ENCODE measurements at places on chromosomes 7 and 10.

GRCh38 chr10:12556039-12556438, 206.7 kb downstream of the CAMK1D start:
- DNase-seq = no peak
- no peaks in the 10 kb centered on the region for H3K27me3 ChIP-seq
- H3K4me3 ChIP-seq = no peak overlapping the region
- H3K27ac ChIP-seq = no peak overlapping the region

GRCh38 chr7:141558544-141559183, 7.5 kb downstream of the AGK start:
- no peaks in the 10 kb centered on the region for H3K27me3 ChIP-seq
- H3K36me3 ChIP-seq = peaks cover 14% of the 10 kb centered on the region
- no peak overlapping the region for H3K4me3 ChIP-seq

- no peak overlapping the region for H3K27ac ChIP-seq
- DNase-seq = no peak
- H3K27me3 ChIP-seq = no peaks in the 10 kb centered on the region
- H3K4me3 ChIP-seq = peak overlapping the region; percentile 69
These were observed 689 bp upstream of the GTPBP4 start for GRCh38 chr10:987620-987869.

DNA sequence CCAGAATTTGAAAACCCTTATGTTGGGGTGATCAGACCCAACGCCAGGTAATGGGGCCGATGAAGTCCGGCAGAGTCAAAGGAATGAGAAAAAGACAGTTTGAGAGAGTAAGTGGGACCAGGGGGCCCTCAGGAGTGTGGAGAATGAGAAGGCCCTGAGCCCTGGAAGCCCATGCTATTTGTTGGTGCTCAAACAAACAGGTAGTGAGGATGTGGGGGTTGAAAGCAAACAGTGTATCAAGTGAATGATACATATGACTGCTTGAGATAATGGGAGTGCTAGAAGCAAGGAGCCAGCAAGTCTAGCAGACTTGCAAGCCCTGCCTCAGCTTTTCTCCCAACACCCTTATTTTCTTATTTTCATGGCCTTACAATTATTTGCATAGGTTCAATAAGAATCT, 11.2 kb upstream of the SEPTIN14 start:
- H3K4me3 ChIP-seq = no peak overlapping the region
- H3K4me1 ChIP-seq = no peaks in the 10 kb centered on the region
- H3K36me3 ChIP-seq = no peaks in the 10 kb centered on the region
- no peak for DNase-seq
- H3K27me3 ChIP-seq = no peaks in the 10 kb centered on the region
- no peak overlapping the region for H3K27ac ChIP-seq

- H3K4me1 ChIP-seq = peaks cover 8% of the 10 kb centered on the region
- peaks cover 10% of the 10 kb centered on the region for H3K27me3 ChIP-seq
- no peak overlapping the region for H3K27ac ChIP-seq
- H3K36me3 ChIP-seq = no peaks in the 10 kb centered on the region
- H3K4me3 ChIP-seq = no peak overlapping the region
These were observed 7.8 kb upstream of the DLX6 start for GRCh38 chr7:96997512-96998032.

GRCh38 chr10:117169480-117169879, 27.8 kb upstream of the KCNK18 start:
- H3K36me3 ChIP-seq = no peaks in the 10 kb centered on the region
- peaks cover 8% of the 10 kb centered on the region for H3K27me3 ChIP-seq
- no peak overlapping the region for H3K4me3 ChIP-seq
- H3K4me1 ChIP-seq = peaks cover 22% of the 10 kb centered on the region
- no peak overlapping the region for H3K27ac ChIP-seq

- H3K36me3 ChIP-seq = no peaks in the 10 kb centered on the region
- no peaks in the 10 kb centered on the region for H3K4me1 ChIP-seq
- no peak overlapping the region for H3K4me3 ChIP-seq
- DNase-seq = no peak
- no peaks in the 10 kb centered on the region for H3K27me3 ChIP-seq
- no peak overlapping the region for H3K27ac ChIP-seq
These were observed 68.5 kb downstream of the TBXAS1 start for GRCh38 chr7:139897422-139898090.

- H3K4me1 ChIP-seq = peaks cover 2% of the 10 kb centered on the region
- no peaks in the 10 kb centered on the region for H3K27me3 ChIP-seq
- no peaks in the 10 kb centered on the region for H3K36me3 ChIP-seq
- DNase-seq = no peak
- no peak overlapping the region for H3K27ac ChIP-seq
- no peak overlapping the region for H3K4me3 ChIP-seq
These were observed 42.8 kb downstream of the MGMT start for GRCh38 chr10:129509835-129510234.

DNA sequence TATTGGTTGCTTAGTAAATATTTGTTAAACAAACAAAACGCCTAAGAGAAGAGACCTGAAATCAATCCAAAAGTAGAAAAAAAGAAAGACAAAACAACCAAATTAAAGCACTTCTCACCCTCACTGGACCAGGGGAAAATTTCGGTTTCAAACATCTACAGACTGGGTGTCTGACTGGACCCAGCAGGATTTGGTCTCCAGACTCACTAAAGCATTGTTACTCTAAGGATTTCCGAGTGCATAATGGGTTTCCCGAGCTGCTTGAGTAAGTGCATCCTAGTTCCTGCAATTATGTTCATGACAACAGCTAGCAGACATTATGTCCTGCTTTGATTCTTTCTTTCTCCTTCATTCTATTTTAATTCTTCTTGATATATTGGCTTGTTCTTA, 51.8 kb upstream of the FAM3C start:
- no peak overlapping the region for H3K4me3 ChIP-seq
- DNase-seq = no peak
- H3K36me3 ChIP-seq = no peaks in the 10 kb centered on the region

- no peaks in the 10 kb centered on the region for H3K27me3 ChIP-seq
- H3K27ac ChIP-seq = no peak overlapping the region
- H3K36me3 ChIP-seq = no peaks in the 10 kb centered on the region
- DNase-seq = no peak
- H3K4me1 ChIP-seq = no peaks in the 10 kb centered on the region
These were observed 91.3 kb downstream of the CACNB2 start for GRCh38 chr10:18231480-18231879.

DNA sequence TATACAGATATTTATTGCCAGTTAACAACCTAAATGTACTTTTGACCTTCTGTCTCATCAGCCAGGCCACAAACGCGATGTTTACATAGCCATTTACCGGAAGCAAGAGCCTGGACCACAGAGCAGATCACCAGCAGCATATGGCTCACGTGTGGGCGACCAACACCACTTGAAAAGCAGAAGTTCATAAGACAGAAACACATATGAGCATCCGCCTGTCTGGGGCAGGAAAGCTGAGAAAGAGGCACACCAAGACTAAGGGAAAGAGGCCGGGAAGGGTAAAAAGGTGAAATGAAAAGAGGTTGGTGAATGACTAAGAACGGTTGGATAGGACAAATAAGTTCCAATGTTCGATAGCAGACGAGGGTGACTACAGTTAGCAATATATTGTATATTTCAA, 1.3 kb downstream of the ABCB1 start:
- peaks cover 2% of the 10 kb centered on the region for H3K4me1 ChIP-seq
- no peak for DNase-seq
- peak overlapping the region; percentile 84 for H3K4me3 ChIP-seq
- peak overlapping the region; percentile 85 for H3K27ac ChIP-seq

DNA sequence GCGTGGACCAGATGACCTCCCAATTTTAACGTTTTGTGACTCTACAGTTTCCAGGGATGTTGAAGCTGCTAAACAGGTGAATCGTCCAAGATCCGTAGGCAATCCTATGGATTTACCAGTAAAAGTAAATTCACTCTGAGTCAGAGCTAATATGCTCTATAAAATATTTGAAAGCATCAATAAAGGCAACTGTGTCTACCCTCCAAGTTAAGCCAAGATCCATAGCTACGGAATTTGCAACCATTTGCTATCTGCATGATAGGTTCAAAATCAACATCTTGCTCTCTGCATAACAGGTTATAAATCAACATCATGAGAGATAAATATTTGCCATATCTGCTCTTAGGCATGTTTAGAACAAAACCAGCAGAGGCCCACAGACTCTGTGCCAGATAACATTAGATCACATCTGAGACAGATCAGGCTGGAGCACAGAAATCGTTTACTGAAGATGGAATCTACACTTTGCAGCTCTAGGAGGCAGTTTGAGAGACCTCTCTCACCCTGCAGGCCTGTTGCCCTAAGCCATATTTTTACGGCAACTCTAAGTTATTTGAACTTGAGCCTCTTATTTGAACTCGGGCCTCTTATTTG, 80.7 kb upstream of the PDCD4 start:
- no peaks in the 10 kb centered on the region for H3K27me3 ChIP-seq
- H3K36me3 ChIP-seq = no peaks in the 10 kb centered on the region
- peaks cover 4% of the 10 kb centered on the region for H3K4me1 ChIP-seq
- H3K4me3 ChIP-seq = no peak overlapping the region
- DNase-seq = no peak

DNA sequence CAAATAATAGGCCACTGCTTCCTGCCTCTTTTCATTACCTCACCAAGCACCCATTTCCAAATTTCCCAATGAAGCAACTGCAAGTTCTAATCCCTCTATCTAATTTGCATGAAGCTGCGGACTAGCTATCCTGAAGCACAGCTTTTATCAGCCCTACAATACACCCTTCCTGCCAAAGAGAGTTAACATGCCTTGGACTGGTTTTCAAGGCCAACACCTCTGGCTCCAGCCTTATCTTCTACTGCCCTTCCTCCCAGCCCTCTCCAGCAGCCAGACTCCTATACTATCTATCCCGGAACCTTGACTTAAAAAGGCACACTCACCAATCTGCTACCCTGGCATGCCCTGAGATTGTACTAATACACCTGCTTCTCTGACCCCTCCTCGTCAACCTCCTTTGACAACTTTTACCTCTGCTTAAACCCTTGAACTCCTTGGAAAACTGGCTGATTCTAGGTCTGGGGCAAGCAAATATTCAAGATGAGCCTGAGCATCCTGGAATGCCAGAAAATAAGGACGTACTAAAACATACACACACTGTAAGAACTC, 73.4 kb downstream of the SGMS1 start:
- no peaks in the 10 kb centered on the region for H3K4me1 ChIP-seq
- no peak overlapping the region for H3K4me3 ChIP-seq
- H3K36me3 ChIP-seq = no peaks in the 10 kb centered on the region
- DNase-seq = peak; percentile 59
- peak overlapping the region; percentile 53 for H3K27ac ChIP-seq

DNA sequence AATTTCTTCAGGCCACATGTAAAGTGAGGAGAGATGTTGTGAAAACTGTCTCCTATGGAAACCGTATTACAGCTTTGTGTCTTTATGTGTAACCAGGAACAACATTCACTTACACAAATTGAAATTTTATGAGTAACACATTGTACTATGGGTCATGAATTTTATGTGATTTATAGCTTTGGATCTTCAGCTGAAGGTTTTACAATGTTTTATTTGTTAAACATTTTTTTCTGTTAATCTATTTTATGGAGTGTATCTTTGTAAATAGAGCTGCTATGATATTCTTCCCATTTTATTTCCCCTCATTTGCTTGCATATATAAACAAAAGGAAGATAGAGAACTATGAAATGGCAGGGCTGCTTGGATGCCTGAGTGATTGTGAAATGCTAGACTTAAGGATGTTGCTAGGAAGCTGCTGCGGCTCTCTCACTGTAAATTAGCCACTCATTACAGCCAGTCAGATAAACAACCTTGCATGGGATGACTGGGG, 104.5 kb upstream of the PCLO start:
- H3K36me3 ChIP-seq = no peaks in the 10 kb centered on the region
- H3K4me3 ChIP-seq = no peak overlapping the region
- H3K4me1 ChIP-seq = no peaks in the 10 kb centered on the region

DNA sequence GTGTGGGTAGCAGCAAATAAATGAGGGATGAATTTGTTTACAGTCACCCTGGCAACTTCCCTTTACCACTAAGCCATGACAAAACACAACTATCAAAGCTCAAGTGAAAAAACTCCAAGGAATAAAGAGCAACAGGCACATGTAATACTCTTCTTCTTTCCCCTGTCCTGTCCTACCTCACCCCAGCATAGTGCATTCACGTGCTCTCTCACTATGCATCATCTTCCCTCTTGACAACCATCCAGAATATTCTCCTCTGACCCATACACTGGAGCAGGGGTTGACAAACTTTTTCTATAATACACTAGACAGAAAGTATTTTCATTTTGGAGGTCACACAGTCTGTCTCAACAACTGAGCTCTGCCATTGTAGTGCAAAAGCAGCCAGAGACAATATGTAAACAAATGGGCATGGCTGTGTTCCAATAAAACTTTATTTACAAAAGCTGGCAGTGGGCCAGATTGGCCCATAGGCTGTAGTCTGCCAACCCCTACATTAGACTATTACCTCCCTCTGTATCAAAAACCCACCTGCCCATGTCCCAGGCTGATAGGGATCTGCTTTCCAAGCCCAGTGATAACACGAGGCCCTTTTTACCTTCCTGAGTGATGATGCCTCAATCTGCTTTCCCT, 354.5 kb downstream of the FGFR2 start:
- no peak overlapping the region for H3K27ac ChIP-seq
- H3K4me3 ChIP-seq = no peak overlapping the region
- DNase-seq = no peak
- H3K36me3 ChIP-seq = no peaks in the 10 kb centered on the region

DNA sequence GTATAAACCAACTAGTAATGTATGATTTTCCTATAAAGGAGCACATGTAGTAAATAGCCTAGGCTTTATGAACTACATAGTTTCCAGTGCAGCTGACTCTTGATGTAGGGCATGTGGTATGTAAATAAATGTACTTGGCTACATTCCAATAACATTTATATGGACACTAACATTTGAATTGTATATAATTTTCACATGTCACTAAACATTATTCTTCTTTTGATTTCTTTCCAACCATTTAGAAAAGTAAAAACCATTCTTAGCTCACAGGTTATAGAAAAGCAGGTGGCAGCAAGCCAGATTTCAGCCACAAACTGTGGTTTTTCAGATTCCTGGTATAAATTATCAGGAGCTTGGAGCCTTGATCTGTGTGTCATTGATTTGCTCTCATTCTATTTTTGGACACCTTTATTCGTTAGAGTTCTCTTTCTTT, 1182.0 kb downstream of the CNTNAP2 start:
- no peak for DNase-seq
- no peak overlapping the region for H3K27ac ChIP-seq
- H3K27me3 ChIP-seq = no peaks in the 10 kb centered on the region
- no peaks in the 10 kb centered on the region for H3K4me1 ChIP-seq
- H3K36me3 ChIP-seq = no peaks in the 10 kb centered on the region

DNA sequence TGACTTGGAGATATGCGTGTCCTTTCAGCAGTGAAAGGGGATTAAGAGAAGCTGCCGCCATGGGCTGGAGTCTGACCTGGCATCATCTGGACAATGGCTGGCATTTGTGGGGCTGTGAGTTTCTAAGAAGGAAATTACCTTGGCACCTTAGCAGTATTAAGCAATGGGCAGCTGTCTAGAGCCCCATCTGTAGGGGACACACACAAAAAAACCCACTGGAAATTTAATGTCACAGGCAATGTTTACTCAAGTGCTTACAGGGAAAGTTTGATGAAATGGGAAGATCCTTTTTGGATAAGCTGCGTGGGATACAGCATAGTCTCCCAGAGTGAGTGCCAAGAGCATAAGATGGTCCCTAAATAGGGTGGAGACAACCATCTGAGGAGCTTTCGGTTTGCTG, 25.0 kb downstream of the ADRA2A start:
- DNase-seq = no peak
- H3K4me1 ChIP-seq = no peaks in the 10 kb centered on the region
- no peak overlapping the region for H3K4me3 ChIP-seq
- no peaks in the 10 kb centered on the region for H3K36me3 ChIP-seq
